ENCODE measurements at places on chromosomes 11 and 22. TPM values are rescaled to one million over a fixed set of nuclear protein-coding genes. Genes with fewer than 3 reads are reported as not detected.
A peak's percentile ranks its signal among the peaks of the same experiment; 100 is the strongest.

DNA sequence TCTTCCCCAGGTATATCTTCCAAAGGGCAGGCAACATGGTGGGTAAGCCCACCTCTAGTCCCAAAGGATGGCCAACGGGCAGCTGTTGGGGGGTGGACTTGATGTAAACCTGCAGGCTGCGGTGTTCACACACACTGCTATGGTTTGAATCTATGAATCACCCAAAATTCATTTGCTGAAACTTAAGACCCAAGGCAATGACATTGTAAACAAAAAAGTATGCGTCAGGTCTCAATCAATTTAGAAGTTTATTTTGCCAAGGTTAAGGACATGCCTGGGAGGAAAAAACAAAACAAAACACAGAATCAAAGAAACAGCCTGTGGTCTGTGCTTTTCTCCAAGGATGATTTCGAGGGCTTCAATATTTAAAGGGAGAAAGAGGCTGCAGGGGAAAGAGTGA, 18.3 kb downstream of the RCN1 start:
- no peak for DNase-seq

GRCh38 chr11:115214644-115215234, 289.5 kb downstream of the CADM1 start:
- no peak for DNase-seq

DNA sequence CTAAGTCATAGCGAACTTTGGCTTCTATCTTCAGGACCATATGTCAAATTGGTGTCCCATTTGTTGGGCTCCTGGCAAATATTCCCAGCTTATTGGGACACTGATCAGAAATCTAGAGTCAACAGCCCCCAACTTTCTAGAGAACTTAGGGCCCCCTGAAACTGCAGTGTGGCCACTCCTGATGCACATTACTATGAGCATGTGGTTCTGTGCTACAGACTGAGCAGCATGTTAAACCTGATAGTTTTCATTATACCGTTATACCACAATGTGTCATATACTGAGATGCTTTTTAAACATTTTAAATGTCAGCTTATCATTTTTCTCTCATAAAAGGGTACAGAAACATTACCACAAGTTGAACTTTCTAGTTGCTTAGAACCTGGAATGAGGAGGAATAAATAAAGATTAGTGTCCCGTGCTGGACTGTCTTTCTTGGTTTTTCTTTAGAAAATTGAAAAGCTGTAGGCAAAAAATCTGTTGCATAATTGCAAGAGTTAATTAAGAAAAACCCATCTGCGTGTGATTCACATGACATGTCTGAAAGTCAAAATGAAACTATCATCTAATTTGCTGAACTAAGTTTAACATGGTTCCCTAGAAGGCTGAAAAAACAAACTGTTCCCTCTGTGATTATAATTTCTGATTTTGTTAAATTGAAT, 16.4 kb upstream of the CTSC start:
- DNase-seq, result no peak

DNA sequence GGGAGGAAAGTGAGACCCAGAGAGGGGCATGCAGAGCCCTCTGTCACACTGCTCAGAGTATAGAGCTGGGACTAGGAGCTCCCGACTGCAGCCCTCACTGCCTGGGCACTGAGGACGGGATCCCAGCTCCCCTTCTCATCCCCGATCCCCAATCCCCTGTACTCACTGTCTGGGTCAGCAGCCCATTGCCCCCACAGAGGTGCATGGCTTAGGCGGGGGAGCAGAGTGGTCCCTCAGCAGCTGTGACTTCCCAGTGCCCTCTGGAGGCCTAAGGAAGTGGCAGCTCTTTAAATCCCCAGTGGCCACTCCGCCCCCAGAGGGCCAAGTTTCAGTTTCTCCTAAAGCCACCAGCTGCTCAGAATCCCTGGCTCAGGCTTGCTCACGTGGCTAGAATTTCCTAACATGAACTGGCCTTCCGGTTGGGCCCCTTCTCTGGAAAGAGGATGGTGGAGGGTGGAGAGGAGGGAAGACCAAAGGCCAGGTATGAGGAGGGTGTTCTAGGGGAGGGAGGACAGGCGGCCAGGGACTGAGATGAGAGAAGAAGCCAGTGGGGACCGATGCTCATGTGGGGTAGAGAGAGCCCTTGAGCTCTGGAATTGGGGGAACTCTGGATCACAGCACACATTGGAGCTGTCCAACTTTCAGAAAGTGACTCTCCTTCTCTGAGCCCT, at the start of gene BATF2:
Gene BATF2 (minus strand): TSS at position 262 of the 671 bp plus-strand sequence. CDS start 57 bp downstream, at position 205.
- DNase-seq, result peak; percentile 67

Gene FAM180B
- total RNA-seq, result not detected

DNA sequence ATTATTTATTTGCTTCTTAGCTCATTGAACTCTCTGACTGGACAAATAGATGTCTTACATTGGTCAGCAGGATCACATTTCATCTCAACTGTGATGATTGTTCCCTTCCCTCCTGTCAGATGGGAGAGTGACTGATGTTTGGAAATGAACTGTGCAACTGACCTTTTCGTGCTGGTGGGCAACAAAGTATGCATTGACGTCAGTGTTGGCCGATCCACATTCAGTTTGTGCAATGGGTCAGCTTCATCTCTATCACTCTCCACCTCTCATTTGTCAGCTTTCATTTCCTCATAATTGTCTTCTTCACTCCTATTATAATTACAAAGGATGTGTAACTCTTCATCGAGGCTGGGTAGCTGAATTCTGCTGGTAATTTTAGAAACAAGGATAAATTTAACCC, 71.3 kb downstream of the PPP2R1B start:
- peak; percentile 80 for DNase-seq

DNA sequence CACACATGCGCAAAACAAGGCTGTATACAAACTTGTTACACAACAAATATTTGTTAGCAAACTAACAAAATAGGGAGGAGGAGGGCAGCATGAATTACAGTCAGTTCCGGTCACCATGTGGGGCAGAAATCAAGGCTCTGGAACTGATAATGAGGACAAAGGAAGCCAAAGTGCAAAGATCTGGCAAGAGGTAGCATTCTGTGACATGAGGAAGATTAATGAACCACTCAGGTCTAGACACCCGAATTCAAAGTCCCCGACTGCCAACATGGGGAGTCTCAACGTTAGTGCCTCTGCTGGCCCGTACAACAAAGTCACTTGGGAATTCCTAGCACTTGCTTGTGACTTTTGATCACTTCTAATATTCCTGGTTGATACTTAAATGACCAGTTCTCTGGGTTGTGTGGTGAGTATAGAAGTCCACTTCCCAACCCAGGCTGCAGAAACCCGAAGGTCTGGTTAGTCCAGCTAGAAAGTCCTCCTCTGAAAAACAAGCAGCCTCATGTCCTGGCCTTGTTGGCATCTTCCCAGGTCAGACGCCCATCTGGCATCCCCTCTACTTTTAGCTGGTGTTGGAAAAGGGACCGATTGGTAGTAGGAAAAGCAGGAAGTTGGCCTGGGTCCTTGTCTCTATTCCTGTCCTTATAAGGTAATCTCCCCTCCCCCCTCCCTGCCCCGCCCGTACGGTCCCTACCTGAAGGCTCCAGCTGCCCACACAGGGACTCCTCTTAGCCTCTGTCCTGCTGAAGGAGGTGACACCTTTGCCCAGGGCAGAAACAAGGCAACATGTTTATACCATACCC, 1.6 kb downstream of the SUN2 start:
- peak; percentile 34 for DNase-seq
